ENCODE measurements at places on chromosomes 1 and 21. TPM values are rescaled to one million over a fixed set of nuclear protein-coding genes. Genes with fewer than 3 reads are reported as not detected.

The FCRL2 gene
- total RNA-seq = not detected

The ZCCHC17 gene
- total RNA-seq = 35.8 TPM

- peak; percentile 20 for DNase-seq
Measured at GRCh38 chr1:40665335-40666171, at the start of gene RIMS3. Gene RIMS3, minus strand, starts transcription at chr1:40665682. Its CDS starts 23,757 bp downstream, at chr1:40641925.

DNA sequence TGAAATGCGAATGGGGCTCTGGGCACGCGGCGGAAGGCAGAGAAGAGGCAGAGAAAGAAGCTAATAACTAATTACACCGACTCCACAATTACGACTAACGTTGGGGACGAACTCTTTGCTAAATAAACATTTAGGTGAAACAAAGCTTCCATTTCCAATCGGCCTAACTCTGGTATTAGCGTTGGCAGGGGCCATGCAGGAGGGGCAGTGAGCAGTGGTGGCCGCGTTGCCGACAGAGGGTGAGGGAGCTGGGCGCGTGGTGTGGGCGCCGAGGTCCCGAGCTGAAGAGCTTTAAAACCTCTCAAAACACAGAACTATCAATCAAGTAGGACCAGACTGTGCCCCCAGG lies 553 bp upstream of the NDUFV3 start:
- DNase-seq = no peak
